ENCODE measurements at places on chromosomes 7 and 10. TPM values are rescaled to one million over a fixed set of nuclear protein-coding genes. Genes with fewer than 3 reads are reported as not detected.

ITIH5 gene
- total RNA-seq = not detected

XRCC2 gene
- total RNA-seq = 9.1 TPM

AKR1C8 gene
- not detected for total RNA-seq

PTPN20 gene
- total RNA-seq = not detected

LHFPL3 gene
- not detected for total RNA-seq
